ENCODE measurements at places on chromosomes 4 and X.

DNA sequence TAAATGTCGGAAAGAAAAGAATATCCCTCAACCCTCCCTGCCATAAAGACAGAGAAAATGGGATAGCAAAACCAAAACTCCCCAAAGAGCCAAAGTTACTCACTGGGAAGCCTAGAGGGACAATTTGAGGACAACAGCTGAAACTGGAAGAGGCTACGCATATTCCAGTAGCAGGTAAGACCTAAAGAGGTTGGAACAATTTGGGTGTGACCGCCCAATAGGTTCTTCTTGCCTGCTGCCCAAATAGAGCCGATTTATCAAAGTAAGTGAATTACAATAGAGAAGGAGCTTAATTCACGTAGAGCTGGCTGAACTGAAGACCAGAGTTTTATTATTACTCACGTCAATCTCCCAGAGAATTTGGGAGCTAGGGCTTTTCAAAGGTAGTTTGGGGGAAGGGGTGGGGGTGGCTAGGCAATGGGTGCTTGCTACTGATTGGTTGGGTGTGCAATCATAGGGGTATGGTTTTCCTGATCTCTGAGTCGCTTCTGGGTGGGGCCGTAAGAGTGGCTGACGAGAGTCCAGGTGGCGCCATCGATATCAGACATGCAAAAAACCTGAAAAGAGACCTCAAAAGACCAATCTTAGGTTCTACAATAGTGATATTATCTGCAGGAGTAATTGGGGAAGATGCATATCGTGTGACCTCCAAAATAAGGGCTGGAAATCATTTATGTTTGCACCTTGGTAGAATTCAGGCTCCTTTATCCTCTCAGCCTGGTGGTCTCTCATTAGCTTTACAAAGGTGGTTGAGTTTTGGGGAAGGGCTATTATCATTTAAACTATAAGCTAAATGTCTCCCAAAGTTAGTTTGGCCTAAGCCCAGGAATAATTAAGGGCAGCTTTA is 39.0 kb upstream of the SLC7A3 start:
- DNase-seq: no peak

- DNase-seq: no peak
Observed at GRCh38 chr4:120007896-120008436, 58.7 kb downstream of the MAD2L1 start.

- no peak for DNase-seq
Observed at GRCh38 chr4:7645956-7646355, 211.2 kb upstream of the PSAPL1 start.

DNA sequence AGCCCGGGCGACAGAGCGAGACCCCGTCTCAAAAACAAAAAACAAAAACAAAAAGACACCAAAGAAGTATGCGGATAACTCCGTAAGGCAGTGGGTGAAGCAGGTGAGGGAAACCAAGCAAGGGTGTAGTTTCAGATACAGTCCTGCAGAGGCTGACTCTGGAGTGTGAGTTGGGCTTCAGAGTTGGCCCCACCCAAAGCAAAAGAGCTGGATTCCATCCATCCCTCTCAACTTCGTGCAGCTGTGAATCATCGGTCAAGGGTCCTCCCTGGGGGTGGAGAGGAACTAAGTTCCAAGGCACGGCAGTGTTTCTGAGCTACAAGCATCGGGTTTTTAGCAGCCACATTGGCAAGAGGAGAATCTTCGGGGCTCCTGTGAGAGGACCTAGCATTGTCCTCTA is 43.9 kb upstream of the FAM9A start:
- DNase-seq: no peak

- DNase-seq: no peak
Observed at GRCh38 chrX:20514358-20514757, 247.6 kb upstream of the RPS6KA3 start.

- DNase-seq: no peak
Observed at GRCh38 chr4:85717351-85717750, 242.4 kb downstream of the ARHGAP24 start.

GRCh38 chr4:38831653-38832052 is 25.0 kb downstream of the TLR6 start:
- no peak for DNase-seq
